ENCODE measurements at places on chromosomes 12 and 14. TPM values are rescaled to one million over a fixed set of nuclear protein-coding genes. Genes with fewer than 3 reads are reported as not detected.

DNA sequence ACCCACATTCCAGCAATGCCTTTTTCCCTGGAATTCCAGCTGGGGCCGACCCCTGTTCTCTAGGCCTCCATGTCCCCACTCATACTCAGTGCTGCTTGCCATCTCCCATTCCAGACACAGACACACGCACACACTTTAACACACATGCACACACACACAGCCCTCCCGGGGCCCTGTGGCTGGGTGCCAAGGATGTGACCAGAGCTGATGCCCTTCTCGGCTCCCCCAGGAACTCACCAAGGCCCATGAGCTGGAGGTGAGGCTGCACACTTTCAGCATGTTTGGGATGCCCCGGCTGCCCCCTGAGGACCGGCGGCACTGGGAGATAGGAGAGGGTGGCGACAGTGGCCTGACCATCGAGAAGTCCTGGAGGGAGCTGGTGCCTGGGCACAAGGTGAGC is 4.3 kb downstream of the PLEKHG6 start:
- no peak overlapping the region for H3K27ac ChIP-seq
- DNase-seq, result no peak
- H3K27me3 ChIP-seq, result no peaks in the 10 kb centered on the region

GRCh38 chr12:102441077-102441596 is 39.2 kb downstream of the IGF1 start:
- no peak overlapping the region for H3K4me3 ChIP-seq
- no peak for DNase-seq
- H3K36me3 ChIP-seq, result no peaks in the 10 kb centered on the region

- peaks cover 13% of the 10 kb centered on the region for H3K4me1 ChIP-seq
- H3K36me3 ChIP-seq, result no peaks in the 10 kb centered on the region
- H3K27me3 ChIP-seq, result no peaks in the 10 kb centered on the region
Observed at GRCh38 chr14:22070119-22070982, 396.7 kb upstream of the OR4E1 start.

DNA sequence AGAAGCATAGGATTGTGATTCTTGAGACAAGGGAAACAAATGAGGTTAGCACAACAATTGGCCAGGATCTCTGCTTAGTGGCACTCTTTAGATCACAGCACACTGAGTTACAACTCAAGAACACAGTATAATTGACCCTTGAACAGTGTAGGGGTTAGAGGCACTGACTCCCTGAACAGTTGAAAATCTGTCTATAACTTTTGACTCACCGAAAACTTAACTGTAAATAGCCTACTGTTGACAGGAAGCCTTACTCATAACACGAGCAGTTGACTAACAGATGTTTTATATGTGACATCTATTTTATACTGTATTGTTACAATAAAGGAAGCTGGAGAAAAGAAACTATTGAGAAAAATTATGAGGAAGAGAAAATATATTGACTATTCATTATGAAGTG is 296.1 kb downstream of the RERGL start:
- no peaks in the 10 kb centered on the region for H3K4me1 ChIP-seq
- H3K27me3 ChIP-seq, result no peaks in the 10 kb centered on the region
- no peaks in the 10 kb centered on the region for H3K36me3 ChIP-seq
- H3K27ac ChIP-seq, result no peak overlapping the region

GRCh38 chr14:71050227-71050823 is 143.1 kb downstream of the PCNX1 start:
- H3K4me3 ChIP-seq, result no peak overlapping the region
- no peaks in the 10 kb centered on the region for H3K27me3 ChIP-seq
- DNase-seq, result no peak
- peaks cover 5% of the 10 kb centered on the region for H3K36me3 ChIP-seq
- no peak overlapping the region for H3K27ac ChIP-seq
- no peaks in the 10 kb centered on the region for H3K4me1 ChIP-seq

The PPP1R12A gene
- 74.4 TPM for polyA plus RNA-seq

GRCh38 chr12:106333756-106334155 is 23.8 kb upstream of the POLR3B start:
- no peak overlapping the region for H3K27ac ChIP-seq
- peaks cover 10% of the 10 kb centered on the region for H3K36me3 ChIP-seq
- DNase-seq, result no peak
- H3K4me1 ChIP-seq, result no peaks in the 10 kb centered on the region
- no peak overlapping the region for H3K4me3 ChIP-seq

- peak; percentile 64 for DNase-seq
- no peaks in the 10 kb centered on the region for H3K27me3 ChIP-seq
- no peak overlapping the region for H3K27ac ChIP-seq
- H3K4me3 ChIP-seq, result no peak overlapping the region
Observed at GRCh38 chr14:94036313-94037167, 10.4 kb downstream of the OTUB2 start.

DNA sequence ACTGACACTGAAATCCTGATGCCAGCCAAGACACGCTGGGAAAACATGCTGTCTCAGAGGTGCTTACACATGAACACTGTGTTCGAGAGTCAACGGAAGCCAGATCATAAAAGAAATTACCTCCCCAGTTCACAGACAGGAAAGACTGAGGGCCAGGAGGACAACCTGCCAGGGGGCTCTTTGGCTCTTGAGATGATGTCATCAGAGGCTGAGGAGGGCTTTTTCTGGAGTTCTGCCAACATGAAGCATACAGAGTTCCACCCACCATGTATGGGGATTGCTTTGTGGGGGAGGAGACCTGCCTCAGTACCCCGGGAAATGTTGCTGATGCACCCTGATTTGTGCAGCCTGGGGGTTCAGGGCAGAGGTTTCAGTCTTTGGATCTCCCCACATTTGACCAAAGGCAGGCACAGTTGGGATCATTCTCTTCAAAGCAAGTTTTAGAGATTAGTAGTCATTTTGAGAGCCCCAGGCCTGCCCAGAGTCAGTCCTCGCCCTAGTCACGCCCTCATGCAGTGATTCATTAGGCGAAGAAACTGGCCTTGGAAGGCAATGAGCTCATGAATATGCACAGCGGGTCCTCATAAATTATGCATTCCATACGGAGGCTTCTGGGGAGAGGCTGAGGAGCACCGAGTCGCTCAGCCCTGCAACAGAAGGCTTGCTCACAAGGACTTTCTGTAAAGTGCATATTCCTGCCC is 34.9 kb upstream of the EML1 start:
- H3K4me1 ChIP-seq, result no peaks in the 10 kb centered on the region
- no peaks in the 10 kb centered on the region for H3K27me3 ChIP-seq
- no peak overlapping the region for H3K27ac ChIP-seq
- DNase-seq, result no peak

The ANKRD33 gene
- not detected for polyA plus RNA-seq

- no peaks in the 10 kb centered on the region for H3K27me3 ChIP-seq
- no peak for DNase-seq
- no peak overlapping the region for H3K27ac ChIP-seq
- H3K4me1 ChIP-seq, result no peaks in the 10 kb centered on the region
- H3K4me3 ChIP-seq, result no peak overlapping the region
Observed at GRCh38 chr12:67562513-67563287, 85.8 kb upstream of the DYRK2 start.

DNA sequence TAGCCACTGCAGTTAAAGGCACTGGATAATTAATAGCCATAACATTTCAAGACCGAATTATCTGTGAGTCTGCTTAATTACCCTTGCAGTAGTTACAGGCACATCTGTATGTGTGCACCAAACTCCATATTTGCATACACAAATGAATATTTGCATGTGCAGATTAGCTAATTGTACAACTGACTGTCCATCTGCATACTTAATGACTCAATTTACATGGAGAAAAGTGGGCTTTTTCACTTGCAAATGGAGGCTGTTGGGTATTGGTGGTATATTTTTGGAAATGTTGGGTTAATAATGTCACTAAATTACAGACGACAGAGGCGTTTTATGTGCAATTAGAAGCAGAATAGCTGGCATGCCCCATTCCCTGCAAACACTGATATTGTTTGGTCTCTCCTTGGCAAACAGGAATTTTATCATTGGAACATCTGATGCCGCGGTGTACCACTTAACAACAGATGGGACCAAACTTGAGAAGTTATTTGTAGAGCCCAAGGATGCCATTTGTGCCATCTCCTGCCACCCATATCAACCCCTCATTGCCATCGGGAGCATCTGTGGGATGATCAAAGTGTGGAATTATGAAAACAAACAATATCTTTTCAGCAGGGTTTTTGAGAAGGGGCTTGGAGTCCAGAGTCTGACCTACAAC is 39.6 kb downstream of the CFAP251 start:
- H3K4me1 ChIP-seq, result no peaks in the 10 kb centered on the region
- H3K27ac ChIP-seq, result no peak overlapping the region
- no peaks in the 10 kb centered on the region for H3K27me3 ChIP-seq
- no peaks in the 10 kb centered on the region for H3K36me3 ChIP-seq

- no peaks in the 10 kb centered on the region for H3K27me3 ChIP-seq
- H3K27ac ChIP-seq, result no peak overlapping the region
Observed at GRCh38 chr12:29725587-29726320, 58.0 kb downstream of the TMTC1 start.

DNA sequence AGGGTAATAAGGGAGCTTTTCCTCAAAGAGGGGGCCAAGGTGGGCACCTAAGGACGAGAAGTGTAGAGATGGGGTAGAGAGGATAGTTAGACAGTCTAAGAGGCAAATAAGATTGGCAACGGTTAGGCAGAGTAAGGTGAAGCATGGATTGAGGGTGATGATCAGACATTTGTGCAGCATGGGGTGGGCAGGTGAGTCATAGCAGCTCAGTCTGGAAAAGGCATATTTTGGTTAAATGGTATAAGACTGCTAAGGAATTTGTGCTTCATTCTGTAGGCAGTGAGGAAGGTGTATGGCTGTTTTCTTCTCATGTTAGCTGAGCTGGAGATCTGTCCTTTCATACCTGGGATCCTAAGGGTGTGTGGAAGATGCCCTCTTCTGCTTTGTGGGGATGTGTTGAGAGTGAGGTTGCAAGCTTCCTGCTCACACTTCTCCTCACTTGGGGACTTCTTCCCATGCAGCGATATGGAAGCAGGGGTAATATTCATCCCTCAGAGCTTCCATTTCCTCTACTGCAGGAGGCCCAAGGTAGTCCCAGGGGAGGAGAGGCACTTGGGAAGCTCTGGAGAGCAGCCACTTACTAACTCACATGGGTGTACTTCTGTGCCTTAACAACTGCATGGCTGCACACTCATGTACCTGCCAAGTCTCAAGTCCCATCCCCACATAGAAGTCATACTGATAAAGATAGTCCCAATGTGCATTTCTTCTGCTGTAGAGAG is 28.9 kb downstream of the GSG1 start:
- no peak overlapping the region for H3K4me3 ChIP-seq
- H3K4me1 ChIP-seq, result no peaks in the 10 kb centered on the region
- no peaks in the 10 kb centered on the region for H3K36me3 ChIP-seq

DNA sequence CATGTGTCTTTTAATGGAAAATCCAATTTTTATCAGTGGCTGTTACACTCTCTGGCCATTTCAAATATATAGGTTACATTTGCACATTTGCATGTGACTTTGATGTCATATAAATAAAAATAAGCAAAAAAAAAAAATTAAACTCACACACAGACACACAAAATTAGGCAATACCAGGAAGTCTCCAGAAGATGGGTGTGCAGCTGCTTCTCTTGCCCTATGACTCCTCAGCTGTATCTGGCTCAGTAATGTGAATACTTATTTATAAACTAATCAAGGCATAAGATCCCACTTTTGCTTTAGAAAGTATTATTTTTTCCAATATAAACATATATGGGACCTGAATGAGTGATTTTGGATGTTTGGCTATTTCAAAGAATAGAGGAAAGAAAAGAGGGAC is 461.1 kb downstream of the LRIG3 start:
- H3K27ac ChIP-seq, result no peak overlapping the region
- no peaks in the 10 kb centered on the region for H3K4me1 ChIP-seq
- no peak overlapping the region for H3K4me3 ChIP-seq
- no peaks in the 10 kb centered on the region for H3K27me3 ChIP-seq

The PTPRQ gene
- not detected for polyA plus RNA-seq

The HOTAIR gene
- polyA plus RNA-seq, result not detected

- no peaks in the 10 kb centered on the region for H3K36me3 ChIP-seq
- no peak overlapping the region for H3K27ac ChIP-seq
- no peak overlapping the region for H3K4me3 ChIP-seq
- no peaks in the 10 kb centered on the region for H3K4me1 ChIP-seq
- H3K27me3 ChIP-seq, result no peaks in the 10 kb centered on the region
Observed at GRCh38 chr14:88069677-88070076, 64.7 kb downstream of the GPR65 start.

- no peaks in the 10 kb centered on the region for H3K4me1 ChIP-seq
- no peaks in the 10 kb centered on the region for H3K36me3 ChIP-seq
- no peaks in the 10 kb centered on the region for H3K27me3 ChIP-seq
Observed at GRCh38 chr14:49114161-49114893, 471.9 kb downstream of the RPS29 start.

- H3K4me1 ChIP-seq, result peaks cover 7% of the 10 kb centered on the region
- no peak overlapping the region for H3K4me3 ChIP-seq
- H3K27ac ChIP-seq, result no peak overlapping the region
- no peaks in the 10 kb centered on the region for H3K27me3 ChIP-seq
Observed at GRCh38 chr14:99382781-99383471, 97.7 kb downstream of the SETD3 start.

GRCh38 chr12:8709124-8709830 is 11.5 kb downstream of the RIMKLB start:
- H3K4me1 ChIP-seq, result no peaks in the 10 kb centered on the region
- no peak overlapping the region for H3K4me3 ChIP-seq
- no peak for DNase-seq
- no peaks in the 10 kb centered on the region for H3K36me3 ChIP-seq
- no peaks in the 10 kb centered on the region for H3K27me3 ChIP-seq

The CCDC175 gene
- not detected for polyA plus RNA-seq

The OR6C2 gene
- not detected for polyA plus RNA-seq

The RTL1 gene
- polyA plus RNA-seq, result not detected

The GPR68 gene
- 0.67 TPM for polyA plus RNA-seq

GRCh38 chr14:61281186-61281947 is at the start of gene TMEM30B:
TSS of gene TMEM30B (minus strand) at chr14:61281338. CDS start at chr14:61281147, 191 bp downstream.
- H3K27ac ChIP-seq, result peak within 1 kb of the TSS; percentile 77
- H3K4me3 ChIP-seq, result peak within 1 kb of the TSS; percentile 87
- no peak for DNase-seq

GRCh38 chr12:19659501-19659900 is 220.2 kb downstream of the AEBP2 start:
- H3K27me3 ChIP-seq, result no peaks in the 10 kb centered on the region
- no peak for DNase-seq
- H3K27ac ChIP-seq, result no peak overlapping the region
- H3K36me3 ChIP-seq, result no peaks in the 10 kb centered on the region
- H3K4me1 ChIP-seq, result no peaks in the 10 kb centered on the region
- no peak overlapping the region for H3K4me3 ChIP-seq

- no peaks in the 10 kb centered on the region for H3K4me1 ChIP-seq
- H3K4me3 ChIP-seq, result no peak overlapping the region
- no peak for DNase-seq
- H3K27me3 ChIP-seq, result no peaks in the 10 kb centered on the region
Observed at GRCh38 chr12:79661629-79662028, 29.1 kb downstream of the PAWR start.
